Fibroblast of villous mesenchyme (primary cell): ENCODE measurements at places on chromosomes 5 and 9.

DNA sequence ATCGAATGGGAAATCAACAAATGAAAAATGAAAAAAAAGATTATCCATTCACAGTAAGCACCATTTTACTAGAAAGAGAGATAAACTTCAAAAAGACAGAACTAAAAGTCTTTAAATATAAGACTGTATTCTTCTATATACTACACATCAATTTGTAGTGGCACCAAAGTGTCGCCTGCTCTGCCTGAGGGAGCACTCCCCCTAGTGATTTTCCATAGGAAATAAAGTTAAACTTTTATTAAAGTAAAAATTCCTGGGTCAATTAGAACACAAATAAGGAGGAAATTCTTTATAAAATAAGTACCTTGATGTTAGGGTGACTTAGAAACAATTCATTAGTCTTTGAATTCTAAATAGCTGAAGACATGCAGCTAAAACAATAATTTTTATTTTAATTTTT, 9.7 kb downstream of the RAD1 start:
- DNase-seq: no peak

DNA sequence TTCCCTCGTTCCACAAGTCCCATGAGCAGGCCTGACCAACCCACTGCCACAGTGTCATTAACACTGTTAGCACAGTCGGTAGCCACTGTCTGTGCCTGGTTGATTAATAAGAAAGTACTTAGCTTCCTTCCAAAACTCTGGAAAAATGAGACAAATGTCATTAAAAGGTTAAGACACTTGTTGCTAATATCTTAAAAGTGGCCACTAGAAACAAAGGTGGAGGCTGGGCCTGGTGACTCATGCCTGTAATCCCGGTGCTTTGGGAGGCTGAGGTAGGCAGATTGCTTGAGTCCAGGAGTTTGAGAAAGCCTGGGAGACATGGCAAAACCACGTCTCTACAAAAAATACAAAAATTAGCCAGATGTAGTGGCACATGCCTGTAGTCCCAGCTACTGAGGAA, 194.0 kb downstream of the PDZD2 start:
- DNase-seq: no peak

GRCh38 chr5:120217001-120217400, 247.1 kb upstream of the PRR16 start:
- no peak for DNase-seq

DNA sequence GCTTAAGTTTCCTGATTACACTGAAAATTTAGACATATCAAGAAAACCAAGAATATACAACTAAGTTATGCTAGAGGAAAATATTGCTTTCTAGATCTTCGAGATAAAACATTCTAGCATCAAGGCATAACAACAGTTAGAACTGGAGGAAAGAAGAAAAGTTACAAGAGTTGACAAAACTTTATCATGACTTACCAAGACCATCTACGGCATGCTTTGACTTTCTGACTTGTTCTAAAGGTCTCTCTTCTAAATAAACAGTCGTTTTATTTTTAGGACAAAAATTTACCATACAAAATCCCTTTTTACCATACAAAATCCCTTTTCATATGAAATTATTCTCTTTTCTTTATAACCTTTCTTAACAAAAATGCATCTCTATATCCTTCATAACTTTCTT, 1110.1 kb upstream of the CDH10 start:
- no peak for DNase-seq

DNA sequence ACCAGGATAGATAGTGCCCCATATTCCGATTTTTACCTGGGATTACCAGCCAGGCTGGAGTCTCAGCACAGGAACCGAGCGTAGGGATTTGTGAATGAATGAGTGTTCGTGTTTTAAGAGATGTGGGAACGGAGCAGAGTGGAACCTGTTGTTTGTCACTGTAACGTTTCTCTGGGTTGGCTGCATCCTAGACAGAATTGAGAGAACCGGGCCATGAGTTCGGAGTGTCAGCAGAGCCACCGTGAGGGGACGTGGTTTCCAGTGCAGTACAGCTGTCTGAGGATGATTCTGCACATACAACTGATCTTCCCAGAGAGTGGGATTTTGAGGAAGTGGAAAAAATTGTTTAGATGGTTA, 1.2 kb downstream of the PDE8B start:
- DNase-seq: no peak

DNA sequence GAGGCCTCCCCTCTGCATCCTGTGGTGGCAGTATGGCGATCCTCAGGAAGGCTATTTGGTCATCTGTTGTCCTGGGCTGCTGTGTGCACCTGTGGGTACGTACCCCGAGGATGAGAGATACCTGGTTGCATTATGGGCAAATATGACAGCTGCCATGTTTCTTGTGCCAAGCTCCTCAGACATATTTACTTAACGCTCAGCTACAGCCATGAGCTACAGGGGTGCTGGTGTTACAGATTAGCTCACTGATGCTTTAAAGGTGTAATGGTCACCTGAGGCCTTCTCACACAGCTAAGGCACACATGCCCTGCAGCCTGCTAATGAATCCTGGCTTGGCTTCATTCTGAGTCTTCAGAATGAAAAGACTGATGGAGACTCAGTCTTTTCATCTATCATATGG, 12.0 kb downstream of the NDST1 start:
- no peak for DNase-seq

- DNase-seq: no peak
Observed at GRCh38 chr5:178289438-178289837, 56.8 kb upstream of the PHYKPL start.

- DNase-seq: no peak
Observed at GRCh38 chr5:6838736-6839135, 125.5 kb downstream of the TENT4A start.

- no peak for DNase-seq
Observed at GRCh38 chr9:2824564-2824963, 19.3 kb downstream of the PUM3 start.

- no peak for DNase-seq
Observed at GRCh38 chr5:113356487-113356886, 78.3 kb downstream of the TSSK1B start.

DNA sequence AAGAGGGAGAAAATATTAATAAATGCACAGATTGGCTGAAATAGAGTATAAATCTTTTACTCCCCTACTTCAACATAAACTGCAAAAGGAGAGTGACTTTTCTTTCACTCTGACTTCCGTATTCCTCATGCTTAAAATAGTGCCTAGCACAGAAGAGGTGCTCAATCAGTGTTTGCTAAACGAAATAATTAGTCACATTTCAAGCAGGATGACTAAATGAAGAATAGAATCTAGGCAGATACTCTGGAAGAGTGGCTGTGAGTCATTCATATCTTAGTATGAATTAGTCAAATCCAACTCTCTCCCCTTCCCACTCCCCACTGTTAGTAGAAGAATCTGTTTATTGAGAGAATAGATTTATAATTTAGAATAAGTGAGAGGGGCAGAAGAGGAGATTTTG, 4.8 kb downstream of the CD274 start:
- DNase-seq: peak; percentile 53

DNA sequence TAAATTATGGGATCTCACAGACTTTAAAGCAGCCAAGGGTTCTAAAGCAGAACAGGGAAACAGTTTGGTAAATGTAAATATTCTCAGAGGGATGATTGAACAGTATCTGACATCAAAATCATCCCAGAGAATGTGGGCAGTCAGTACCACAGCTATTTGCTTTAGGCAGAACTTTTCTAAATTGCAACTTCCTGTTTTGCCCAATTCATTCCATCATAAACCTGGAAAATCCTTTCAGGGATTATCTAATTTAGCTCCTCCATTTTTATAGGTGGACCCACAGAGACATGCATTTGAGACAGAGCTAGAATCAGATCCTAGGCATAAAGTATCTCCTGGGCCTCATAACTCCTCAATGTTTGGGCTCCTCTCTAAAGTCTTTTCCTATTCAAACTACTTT, 12.4 kb downstream of the NR6A1 start:
- DNase-seq: no peak

DNA sequence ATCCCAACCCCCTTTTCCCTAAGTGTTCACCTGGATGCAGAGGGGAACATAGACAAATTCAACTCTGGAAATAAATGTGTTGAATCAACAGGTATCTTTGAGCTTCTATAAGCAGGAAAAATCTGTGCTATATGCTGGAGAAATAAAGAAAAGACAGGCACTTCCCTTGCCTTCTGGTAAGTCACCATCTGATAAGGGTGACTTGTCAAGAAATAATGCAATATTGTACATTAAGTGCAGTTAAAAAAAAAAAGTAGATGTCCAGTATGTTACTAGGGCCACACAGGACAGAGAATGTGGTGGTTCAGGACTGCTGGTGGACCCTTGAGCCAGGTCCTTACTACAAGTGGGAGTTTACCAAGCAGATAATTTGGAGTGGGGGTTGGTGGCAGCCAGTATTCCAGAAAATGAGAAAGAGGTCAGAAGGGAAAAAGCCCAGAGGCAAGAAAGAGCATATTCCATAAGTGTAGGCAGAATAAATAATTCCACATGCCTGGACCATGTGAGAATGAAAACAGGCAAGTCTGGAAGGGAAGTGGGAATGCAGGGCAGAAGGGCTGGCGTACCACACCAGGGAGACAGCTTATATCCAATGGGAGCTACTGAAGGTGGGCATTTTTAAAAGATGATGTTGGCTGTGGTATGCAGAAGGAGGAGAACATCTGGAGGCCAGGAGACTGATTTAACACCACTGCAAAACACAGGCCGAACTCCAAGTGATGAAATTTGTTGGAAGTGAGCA, 209.9 kb downstream of the SEMA5A start:
- DNase-seq: no peak

- DNase-seq: no peak
Observed at GRCh38 chr5:107621089-107621488, 49.6 kb downstream of the EFNA5 start.

DNA sequence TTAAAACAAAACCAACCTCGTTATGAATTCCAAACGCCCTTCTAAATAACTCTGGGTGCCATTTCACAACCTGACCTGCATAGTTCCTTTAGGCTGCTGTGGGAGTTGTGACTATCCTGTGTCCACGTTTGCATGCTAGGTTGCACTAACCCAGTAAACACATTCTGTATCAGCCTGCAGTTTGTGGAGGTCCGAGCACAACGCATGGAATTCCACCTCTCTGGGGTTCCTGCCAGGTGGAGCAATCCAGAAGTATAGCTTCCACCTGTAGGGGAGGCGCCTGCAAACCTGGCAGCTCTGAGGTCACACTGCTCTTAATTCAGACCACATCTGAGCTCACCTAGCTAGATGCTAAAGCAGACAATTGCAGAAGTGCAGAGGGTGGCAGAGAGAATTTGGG, 57.2 kb downstream of the MARCHF3 start:
- no peak for DNase-seq

DNA sequence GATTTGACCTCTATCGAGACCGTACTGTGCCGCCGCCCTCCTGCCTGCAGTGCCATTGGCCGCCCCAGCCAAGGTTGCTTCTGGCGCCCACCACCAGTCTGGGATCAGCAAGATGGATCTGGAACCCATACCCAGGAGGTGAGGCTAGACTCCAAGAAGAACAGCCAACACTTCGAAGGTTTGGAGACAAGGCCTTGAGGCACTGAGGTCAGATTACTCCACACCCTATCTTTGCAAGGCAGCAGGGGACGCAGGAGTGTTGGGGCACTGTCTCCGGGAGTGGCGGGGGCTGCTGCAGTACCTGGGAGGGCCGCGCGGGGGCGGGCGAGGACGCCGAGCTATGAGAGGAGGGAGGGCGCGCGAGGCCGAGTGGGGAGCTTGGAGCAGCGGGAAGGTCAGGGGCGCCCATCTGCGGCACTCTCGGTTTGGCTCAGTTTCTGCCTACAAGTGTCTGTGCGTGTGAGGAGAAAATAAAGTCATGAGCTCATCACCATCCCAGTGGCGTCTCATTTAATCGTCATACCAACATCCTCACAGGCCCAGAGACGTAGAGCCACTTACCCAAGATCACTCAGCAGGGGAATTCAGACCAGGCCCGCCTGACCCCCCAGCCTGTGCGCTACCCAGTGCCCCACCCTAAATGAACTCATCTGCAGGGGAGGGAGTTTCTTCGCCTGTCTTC, 20.5 kb upstream of the PSD2 start:
- DNase-seq: peak; percentile 36

DNA sequence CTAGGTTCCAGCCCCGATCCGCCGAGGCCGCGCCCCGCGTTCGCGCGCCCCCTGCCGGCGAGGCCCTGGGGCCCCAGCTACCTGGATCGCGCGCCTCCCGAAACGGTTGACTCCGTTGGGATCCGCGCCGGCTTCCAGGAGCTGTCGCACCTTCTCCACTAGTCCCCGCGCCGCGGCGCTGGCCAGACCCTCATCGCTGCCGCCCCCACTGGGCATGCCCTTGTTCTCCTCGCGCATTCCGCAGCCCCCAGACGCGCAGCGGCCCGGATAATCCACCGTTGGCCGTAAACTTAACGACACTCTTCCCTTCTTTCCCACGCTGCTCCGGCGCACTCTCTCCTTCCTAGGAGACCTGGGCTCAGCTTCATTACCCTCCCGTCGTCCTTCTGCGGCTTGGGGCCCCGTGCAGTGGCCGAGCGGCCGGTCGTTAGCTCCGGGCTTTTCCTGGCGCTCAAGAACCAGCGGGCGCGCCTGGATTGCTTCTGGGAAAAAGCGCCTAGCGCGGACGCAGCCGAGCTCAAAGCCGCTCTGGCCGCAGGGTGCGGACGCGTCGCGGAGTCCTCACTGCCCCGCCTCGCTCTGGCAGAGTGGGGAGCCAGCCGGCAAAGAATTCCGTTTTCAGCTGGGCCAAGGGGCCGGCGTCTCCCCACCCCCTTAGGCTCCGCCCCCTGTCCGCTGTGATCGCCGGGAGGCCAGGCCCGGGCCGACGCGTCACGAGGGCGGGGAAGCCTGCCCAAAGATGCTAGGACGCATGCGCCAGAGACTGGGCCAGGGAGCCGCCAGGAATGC, at the start of gene CDKN2B:
TSS of gene CDKN2B (minus strand) at position 589 of the 789 bp plus-strand sequence. CDS start at position 237, 352 bp downstream.
- peak; percentile 97 for DNase-seq

DNA sequence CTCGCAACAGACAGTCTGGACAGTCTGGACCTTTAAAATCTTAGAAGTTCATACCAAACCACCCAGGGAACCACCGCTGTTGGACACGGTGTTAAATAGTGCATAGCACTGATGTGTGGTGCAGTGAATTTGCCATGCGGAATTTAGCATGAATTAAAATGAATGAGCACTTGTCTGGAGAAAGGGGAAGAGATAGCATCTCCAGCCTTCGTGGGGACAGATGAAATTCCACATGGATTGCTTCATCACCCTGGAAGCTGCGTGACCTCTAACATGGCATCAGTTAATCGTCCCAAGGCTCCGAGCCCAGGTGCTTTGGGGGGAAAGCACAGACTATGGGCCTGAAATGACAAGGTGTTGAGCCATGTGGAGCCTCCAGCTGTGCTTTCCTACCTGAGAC, 91.4 kb downstream of the ADAMTS16 start:
- no peak for DNase-seq

DNA sequence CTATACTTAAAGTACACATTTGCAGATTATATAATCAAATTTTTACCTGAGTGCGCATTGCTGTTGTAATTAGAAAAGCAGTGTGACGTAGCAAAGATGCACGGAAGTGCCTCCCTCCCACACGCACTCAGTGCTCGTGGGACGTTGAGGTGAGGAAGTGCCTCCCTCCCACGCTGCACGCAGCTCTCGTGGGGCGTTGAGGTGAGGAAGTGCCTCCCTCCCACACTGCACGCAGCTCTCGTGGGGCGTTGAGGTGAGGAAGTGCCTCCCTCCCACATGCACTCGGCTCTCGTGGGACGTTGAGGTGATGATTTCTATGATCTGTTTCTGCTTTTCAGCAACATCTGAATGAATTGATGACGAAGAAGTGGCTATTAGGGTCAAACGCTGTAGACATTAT, 21.0 kb downstream of the EXOC3 start:
- no peak for DNase-seq

- no peak for DNase-seq
Observed at GRCh38 chr5:177526191-177526590, 9.4 kb upstream of the DDX41 start.
